ENCODE measurements at places on chromosomes 16 and 17. TPM values are rescaled to one million over a fixed set of nuclear protein-coding genes. Genes with fewer than 3 reads are reported as not detected.
A peak's percentile ranks its signal among the peaks of the same experiment; 100 is the strongest.

- H3K4me1 ChIP-seq: no peaks in the 10 kb centered on the region
- no peak overlapping the region for H3K27ac ChIP-seq
- H3K36me3 ChIP-seq: no peaks in the 10 kb centered on the region
- H3K27me3 ChIP-seq: peaks cover 6% of the 10 kb centered on the region
These were observed 30.4 kb downstream of the CLEC19A start for GRCh38 chr16:19315889-19316433.

DNA sequence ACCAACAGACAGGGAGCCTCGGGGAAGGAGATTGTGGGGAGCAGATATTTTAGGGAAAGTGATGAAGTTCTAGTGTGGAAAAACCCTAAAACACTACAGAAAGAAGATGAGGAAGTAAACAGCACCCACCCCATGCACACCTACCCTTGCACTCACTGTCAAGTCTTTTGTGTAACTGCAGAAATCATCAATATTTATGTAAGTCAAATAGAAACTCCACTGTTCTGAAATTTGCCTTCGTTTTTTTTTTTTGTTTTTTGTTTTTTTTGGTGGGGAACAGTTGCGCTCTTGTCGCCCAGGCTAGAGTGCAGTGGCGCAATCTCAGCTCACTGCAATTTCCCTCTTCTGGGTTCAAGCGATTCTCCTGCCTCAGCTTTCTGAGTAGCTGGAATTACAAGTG, 273.4 kb downstream of the CPPED1 start:
- H3K4me3 ChIP-seq: no peak overlapping the region
- H3K36me3 ChIP-seq: peaks cover 11% of the 10 kb centered on the region
- H3K4me1 ChIP-seq: peaks cover 33% of the 10 kb centered on the region
- no peak overlapping the region for H3K27ac ChIP-seq
- no peaks in the 10 kb centered on the region for H3K27me3 ChIP-seq

GRCh38 chr17:20276421-20276820, 190.9 kb downstream of the LGALS9B start:
- no peaks in the 10 kb centered on the region for H3K36me3 ChIP-seq
- DNase-seq: no peak
- H3K27me3 ChIP-seq: no peaks in the 10 kb centered on the region

GRCh38 chr16:3590736-3591435, 13.7 kb upstream of the NLRC3 start:
- H3K27ac ChIP-seq: no peak overlapping the region
- peaks cover 4% of the 10 kb centered on the region for H3K4me1 ChIP-seq
- no peaks in the 10 kb centered on the region for H3K27me3 ChIP-seq
- peaks cover 26% of the 10 kb centered on the region for H3K36me3 ChIP-seq

- no peak overlapping the region for H3K27ac ChIP-seq
- DNase-seq: no peak
- H3K4me3 ChIP-seq: no peak overlapping the region
- no peaks in the 10 kb centered on the region for H3K36me3 ChIP-seq
- H3K4me1 ChIP-seq: no peaks in the 10 kb centered on the region
These were observed 79.8 kb upstream of the TMEM97 start for GRCh38 chr17:28239271-28239624.

DNA sequence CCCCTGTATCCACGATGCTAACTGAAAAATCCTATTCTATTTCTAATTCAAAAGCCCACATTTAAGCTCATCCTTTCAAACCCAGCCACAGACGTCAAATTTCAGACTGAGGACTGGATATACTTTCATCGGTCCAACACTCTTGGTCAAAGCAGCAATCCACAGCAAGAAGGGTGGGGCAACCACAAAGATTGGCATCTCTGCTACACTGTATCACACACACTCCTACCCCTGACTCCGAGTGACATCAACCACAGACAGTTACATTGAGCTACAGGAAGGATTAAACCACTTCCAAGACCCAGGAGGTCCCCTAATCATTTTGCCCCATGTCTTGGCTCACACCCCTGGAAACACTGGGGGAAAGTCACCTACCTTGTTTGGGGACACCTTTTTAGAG, 61.3 kb downstream of the GRIN2A start:
- H3K27me3 ChIP-seq: no peaks in the 10 kb centered on the region
- no peaks in the 10 kb centered on the region for H3K36me3 ChIP-seq
- no peak overlapping the region for H3K27ac ChIP-seq
- no peaks in the 10 kb centered on the region for H3K4me1 ChIP-seq

DNA sequence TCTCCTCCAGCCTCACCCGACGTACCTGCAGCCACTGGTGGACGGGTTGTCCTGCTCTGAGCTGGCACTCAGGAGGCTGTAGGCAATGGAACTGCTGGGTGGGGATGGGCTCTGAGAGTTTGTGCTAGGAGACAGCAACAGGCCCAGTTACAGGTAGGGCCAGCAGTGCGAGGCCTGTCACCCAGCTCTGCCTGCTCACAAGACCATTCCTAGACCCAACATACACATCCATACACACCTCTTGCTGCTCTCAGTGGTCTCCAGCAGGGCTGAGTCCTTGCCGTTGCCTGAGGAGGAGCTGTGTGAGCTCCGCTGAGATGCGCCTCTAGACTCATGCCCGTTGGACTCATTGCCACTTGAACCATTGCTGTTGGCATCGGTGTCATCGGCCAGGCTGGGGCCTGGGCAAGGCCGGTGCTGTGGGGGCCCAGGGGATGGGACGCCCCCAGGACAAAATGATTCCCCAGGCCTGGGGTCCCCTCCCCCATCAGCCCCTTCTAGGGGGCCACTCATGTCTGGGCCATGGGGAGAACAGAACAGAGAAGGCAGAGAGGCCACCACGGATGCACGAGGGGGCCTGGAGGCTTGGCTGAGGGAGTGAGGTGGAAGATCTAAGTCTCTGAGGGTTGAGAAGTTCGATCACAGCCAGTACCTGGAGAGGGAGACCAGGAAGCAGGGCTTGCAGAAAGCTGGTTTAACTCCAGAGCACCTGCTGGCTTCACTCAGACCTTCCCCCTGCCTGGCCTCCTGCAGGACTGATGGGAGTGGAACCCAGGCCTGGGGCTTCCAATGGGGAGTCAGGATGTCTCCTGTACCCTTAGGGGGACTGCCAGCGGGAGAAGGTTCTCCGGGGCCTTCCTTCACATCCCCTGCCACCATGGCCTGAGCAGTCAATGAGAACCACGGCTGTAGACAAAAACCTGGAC, 1.7 kb downstream of the PER1 start:
- peaks cover 38% of the 10 kb centered on the region for H3K36me3 ChIP-seq
- peak overlapping the region; percentile 86 for H3K27ac ChIP-seq
- DNase-seq: no peak

DNA sequence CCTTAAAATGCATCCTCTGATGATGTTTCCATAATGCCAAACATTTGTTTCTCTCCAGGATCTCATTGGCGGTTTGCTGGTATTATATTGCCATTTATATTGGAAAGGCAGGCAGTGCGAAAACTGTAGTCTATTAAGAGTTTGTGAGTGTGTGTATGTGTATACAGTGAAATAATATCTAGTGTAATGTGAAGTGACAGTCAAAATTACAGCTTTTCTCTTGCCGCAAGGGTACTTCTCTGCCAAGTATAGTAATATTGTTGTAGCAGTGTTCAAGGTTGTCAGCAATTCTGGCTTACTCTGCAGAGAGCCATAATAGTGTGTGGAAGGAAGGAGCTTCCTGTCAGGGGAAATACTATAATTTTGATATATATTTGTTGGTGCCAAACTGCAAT, 178.6 kb downstream of the WWOX start:
- H3K4me1 ChIP-seq: no peaks in the 10 kb centered on the region
- H3K27me3 ChIP-seq: no peaks in the 10 kb centered on the region
- no peak for DNase-seq
- no peak overlapping the region for H3K27ac ChIP-seq
- no peaks in the 10 kb centered on the region for H3K36me3 ChIP-seq

- H3K4me3 ChIP-seq: no peak overlapping the region
- H3K27ac ChIP-seq: no peak overlapping the region
- H3K4me1 ChIP-seq: no peaks in the 10 kb centered on the region
- H3K27me3 ChIP-seq: no peaks in the 10 kb centered on the region
- no peak for DNase-seq
These were observed 99.8 kb downstream of the NLK start for GRCh38 chr17:28142305-28142704.

DNA sequence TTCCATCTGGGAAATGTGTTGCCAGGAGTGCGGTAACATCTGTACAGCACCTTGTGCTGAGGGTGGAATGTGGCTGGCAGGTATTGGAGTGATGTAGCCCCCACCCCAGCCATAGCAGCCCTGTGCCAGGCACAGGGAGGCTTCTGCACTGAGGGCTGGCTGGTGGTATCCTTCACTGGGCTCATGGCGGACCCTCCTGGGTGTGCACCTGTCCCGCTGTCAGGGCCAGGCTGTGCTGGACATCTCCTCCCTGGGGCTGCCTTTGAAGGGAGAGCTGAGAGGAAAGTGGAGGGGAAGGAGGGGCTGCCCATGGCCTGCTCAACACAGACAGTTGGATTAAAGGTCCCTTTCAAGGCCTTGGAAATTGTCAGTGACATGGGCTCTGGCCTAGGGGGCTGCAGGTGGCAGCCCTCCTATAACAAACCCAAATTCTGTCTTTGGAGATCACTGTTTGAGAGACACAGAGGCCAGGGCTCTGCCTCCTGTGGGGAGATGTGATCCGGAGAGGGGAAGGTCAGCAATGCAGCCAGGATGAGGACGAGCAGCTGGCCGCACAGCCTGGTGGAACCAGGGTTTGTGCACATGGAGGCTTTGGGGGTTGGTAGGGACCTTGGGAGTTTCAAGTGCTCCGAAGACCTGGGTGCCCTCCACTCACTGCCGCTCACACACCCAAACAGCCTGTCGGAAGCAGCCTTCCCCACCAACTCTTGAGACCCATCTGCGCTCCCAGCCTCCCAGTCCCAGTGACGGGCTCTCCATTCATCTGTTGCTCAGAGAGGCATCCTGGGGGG, 22.8 kb downstream of the NKD1 start:
- no peak overlapping the region for H3K27ac ChIP-seq
- no peak for DNase-seq
- no peak overlapping the region for H3K4me3 ChIP-seq

DNA sequence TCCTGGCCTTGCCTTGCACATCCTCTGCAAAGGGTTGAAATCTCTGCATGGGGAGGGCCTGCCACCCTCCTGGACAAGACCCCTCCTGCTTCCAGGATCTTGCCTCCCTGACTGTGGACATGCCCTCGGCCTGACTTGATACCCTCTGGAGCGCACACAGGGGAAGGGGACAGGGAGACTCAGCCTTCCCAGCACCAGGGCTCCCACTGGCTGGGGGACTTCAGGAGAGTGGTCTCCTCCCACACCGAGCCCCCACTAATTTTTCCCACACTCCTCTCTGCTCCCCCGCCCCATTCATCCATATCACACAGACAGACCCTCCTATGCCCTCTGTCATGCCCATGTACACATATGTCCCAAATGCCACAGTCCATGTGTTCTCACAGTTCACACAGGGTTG, 14.3 kb downstream of the SGCA start:
- peaks cover 23% of the 10 kb centered on the region for H3K4me1 ChIP-seq
- no peaks in the 10 kb centered on the region for H3K36me3 ChIP-seq
- H3K27me3 ChIP-seq: peaks cover 2% of the 10 kb centered on the region

The FBXW10B gene
- 0.46 TPM for total RNA-seq

The SOX9 gene
- total RNA-seq: not detected

The TP53TG3 gene
- not detected for total RNA-seq

The SLC12A3 gene
- not detected for total RNA-seq

Data from activated T-helper 2 cell treated with anti-CD3 and anti-CD28 coated beads, Interferon-gamma antibody, Interleukin-2, Interleukin-4, amounts not matched to agents 10 μg/mL and 5 μg/mL and 100 μg/mL, durations not matched to agents 14 hours and 24 hours and 36 hours (primary cell).